ENCODE measurements at places on chromosomes 5 and 9.
A peak's percentile ranks its signal among the peaks of the same experiment; 100 is the strongest.

- DNase-seq: no peak
These were observed 17.0 kb downstream of the MRNIP start for GRCh38 chr5:179841621-179842020.

GRCh38 chr5:31833710-31834109 is 194.8 kb downstream of the PDZD2 start:
- no peak for DNase-seq

DNA sequence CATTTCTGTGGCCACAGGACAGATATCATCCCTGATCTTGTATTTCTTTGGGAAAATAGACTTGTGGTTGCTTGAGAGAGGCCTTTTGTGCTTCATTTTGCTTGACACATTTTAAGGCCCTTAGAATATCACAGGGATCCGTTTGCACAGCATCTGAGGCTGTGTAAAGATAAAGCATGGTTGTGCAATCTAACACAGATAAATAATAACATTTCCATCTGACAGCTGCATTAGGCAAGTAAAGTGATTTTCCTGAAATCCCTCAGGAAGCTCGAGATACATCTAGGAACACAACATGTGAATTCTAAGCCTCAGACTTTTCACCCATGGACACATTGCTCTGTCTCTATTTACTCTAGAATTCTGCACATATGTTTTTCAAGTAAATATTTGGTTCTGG is 212.8 kb upstream of the ADAMTSL1 start:
- no peak for DNase-seq

GRCh38 chr9:133738640-133739225 is 581 bp upstream of the SARDH start:
- peak; percentile 64 for DNase-seq

DNA sequence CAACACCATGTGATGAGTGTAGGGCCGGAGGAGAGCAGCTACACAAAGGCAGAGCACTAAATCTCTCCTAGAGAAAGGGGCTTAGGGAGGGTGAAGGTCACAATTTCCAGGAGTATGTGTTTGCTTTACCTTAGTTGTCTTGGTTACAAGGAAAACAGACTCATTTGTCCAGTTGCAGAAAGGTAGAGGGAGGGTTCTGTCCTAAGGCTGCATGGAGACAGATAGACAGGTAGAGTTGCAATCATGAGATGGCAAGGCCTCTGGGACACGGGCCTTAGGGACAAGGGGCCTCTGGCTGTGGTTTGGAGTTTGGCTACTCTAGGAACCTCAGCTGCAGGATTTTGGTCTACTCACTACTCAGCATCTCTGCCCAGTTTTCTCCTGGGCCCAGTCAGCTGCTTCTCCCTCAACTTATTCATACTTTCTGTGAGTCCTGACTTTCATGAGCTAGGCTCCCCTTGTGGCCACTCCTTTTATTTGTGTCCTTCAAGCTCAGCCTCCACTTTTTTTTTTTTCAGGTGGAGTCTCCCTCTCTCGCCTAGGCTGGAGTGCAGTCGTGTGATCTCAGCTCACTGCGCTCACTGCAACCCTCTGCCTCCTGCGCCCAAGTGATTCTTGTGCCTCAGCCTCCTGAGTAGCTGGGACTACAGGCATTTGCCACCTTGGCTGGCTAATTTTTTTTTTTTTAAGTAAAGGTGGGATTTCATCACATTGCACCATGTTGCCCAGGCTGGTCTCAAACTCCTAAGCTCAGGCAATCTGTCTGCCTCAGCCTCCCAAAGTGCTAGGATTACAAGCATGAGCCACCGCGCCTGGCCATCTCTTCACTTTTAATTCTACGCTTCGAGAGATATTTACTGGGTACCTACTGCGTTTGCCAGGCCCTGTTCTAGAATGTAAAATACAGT is 76.6 kb downstream of the PTPDC1 start:
- DNase-seq: no peak

- DNase-seq: no peak
These were observed 405.9 kb downstream of the PLK2 start for GRCh38 chr5:58054018-58054417.

- no peak for DNase-seq
These were observed 14.4 kb downstream of the FAM200C start for GRCh38 chr5:160385496-160385895.

- no peak for DNase-seq
These were observed 2.4 kb downstream of the ELL2 start for GRCh38 chr5:95959051-95959887.
